ENCODE measurements at places on chromosomes 6 and 20.
A peak's percentile ranks its signal among the peaks of the same experiment; 100 is the strongest.

- no peak for DNase-seq
Observed at GRCh38 chr20:63947638-63948456, 8.4 kb downstream of the UCKL1 start.

- no peak for DNase-seq
Observed at GRCh38 chr6:2186516-2186915, 58.9 kb downstream of the GMDS start.

DNA sequence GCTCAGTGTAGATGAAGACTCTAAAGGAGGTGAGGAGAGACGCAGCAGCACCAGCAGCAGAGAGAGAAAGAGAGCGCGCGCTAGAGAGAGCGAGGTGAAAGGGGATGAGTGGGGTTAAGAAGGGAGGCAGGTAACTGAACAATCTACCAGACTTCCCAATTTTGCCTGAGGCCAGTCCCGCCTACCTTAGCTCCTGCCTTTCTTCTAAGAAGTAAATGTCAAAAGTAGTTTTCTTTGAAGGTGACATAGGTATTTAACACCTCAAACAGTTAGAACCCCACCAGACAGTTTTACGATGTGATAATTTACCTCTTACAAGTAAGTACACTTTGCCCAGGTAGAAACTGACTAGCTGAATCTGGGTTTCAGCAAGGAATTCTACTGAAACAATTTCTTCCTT lies 132.0 kb upstream of the EEF1E1 start:
- no peak for DNase-seq

DNA sequence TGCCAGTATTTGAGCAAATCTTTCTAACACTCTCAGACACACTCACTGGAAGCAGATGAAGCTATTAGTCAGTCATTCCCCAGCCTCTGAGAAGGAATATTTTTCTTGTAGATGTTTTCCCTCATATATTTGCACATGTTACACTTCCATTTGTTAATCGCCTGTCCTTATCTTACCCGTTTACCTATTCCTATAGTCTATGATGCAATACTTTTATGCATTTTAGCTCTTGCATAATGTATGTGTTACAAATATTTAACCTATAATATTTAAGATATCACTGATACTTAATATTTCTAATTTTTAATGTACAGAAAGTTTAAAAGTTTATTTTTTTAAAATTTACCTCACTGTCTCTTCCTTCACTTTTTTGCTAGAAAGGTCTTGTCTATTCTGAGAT lies 71.9 kb downstream of the PCSK2 start:
- no peak for DNase-seq

DNA sequence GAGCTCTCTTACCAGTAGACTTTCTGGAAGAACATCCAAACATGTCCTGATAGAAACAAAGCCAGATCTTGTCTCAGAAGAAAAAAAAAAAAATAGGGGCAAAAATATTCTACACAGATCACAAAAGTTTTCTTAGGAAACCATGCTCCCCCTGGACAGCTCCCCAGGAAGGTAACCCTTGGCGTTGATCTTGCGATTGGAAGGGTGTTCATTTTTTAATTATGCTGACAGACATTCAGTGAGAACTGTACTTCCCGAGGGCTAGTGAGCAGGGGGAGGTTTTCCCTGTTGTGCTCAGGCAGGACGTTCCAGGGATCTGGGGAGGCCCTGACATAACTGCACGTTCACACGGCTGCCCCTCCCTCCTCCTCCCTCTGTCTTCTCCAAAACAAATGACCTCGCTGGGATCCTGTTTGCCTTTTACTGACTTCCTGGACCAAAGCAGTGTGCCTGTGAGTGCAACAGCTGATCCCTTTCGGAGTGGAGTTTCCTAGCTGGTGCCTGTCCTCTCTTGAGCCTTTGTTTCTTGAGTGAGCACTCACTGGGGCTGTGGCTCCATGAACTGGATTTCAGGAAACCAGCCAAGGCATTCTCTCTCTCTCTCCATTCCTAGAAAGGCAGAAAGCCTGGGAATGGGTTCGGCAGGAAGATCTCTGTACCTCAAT lies 46.7 kb downstream of the MARCKS start:
- DNase-seq: no peak

DNA sequence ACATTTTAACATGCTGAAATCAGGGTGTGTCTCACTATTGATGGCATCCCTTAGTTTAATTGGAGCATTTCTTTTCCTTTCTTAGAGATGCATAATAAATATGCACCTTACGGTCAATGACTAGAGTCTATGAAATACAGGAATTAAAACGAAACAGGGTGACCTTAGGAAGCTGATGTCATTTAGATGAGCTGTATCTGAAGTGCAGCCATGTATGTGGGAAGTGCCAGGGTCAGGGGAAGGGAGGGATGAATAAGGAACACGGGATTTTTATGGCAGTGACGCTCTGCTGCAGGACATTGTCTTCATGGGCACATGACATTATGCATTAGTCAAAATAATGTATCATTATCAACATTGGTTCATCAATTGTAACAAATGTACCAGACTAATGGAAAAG lies 84.0 kb downstream of the AGPAT4 start:
- DNase-seq: no peak

DNA sequence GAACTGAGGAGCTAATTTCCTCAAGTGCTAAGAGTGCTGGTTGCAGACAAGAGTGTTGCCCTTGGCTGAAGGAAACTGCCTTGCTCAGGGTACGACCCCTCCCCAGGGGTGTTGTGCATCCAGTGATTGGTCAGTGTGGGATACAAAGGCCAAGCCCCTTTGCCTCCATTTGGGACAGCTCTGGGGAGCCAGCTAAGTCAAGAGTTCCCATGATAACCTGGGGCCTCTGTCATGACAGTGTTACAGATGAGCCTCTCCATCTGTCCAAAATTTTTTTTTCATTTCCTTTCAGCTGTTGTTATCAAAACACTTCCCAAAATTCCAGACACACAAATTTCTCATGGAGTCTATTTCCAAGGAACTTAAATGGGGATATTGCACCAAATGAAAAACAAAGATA lies 93.3 kb downstream of the HS3ST5 start:
- DNase-seq: no peak

- no peak for DNase-seq
Observed at GRCh38 chr6:15504040-15504495, 158.8 kb downstream of the DTNBP1 start.

DNA sequence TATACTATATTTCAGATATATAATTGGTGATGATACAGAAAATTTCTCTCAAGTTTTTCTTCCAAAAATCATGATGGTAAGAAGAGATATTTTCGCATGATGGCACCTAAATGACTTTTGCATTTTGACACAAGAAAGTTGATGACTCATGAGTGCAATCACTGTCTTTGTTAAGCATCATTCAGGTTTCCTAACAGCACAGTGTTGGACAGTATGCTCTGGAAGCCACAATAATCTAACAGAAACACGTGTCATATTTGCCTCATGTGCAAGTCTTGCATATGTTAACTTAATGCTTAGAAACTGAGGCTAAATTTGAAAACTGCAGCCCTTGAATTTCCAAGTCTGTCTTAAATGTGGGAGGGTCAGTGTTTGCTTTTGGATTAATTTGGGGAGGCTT lies 533.5 kb downstream of the LMBRD1 start:
- DNase-seq: no peak

DNA sequence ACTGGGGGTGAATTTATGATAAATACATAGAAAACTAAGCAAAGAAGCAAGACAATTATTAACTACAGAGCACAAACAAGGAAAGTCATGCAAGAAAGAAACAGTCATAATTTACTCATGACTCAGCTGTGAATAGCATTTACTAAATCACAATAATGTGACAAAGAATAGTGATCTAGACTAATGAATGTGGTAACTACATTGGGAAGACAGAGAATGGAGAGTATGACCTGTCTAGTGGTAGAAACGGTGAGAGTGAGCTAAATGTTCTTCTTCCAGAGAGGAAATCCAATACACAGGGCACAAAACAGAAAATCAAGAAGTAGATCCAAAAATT lies 153.5 kb upstream of the DST start:
- no peak for DNase-seq

- DNase-seq: no peak
Observed at GRCh38 chr6:150898399-150899170, 33.1 kb downstream of the MTHFD1L start.

DNA sequence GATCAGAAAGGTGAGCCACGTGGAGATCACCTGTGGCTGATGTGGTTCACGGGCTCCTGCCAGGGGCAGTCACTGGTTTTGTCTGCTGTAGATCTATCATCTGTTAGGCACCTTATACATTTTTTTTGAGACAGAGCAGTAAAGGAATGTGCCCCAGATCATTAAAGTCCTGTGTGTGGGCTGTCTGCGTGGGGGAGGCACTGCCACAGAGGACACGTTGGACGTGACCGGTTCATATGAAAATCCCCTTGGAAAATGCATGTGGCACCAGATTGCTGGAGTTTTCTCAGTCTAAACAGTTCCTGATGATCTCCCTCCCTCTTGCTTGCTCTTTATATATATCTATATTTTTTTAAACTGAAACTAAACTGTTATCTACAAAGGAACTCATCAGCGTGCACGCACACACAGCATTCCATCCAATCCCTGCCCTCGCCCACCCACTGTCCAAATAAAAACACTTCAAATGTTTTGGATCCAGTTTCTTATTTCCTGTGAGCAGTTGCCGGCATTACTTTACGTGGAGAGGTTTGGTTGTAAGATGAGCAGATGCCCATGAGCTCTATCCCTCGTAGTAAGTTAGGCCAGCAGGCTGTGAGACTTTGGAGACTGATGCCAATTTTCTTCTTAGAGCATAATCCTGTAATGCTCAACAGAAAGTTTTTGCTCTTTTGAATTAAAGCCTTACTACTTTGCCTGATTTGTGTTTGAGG lies 161.6 kb upstream of the EXOC2 start:
- DNase-seq: no peak

DNA sequence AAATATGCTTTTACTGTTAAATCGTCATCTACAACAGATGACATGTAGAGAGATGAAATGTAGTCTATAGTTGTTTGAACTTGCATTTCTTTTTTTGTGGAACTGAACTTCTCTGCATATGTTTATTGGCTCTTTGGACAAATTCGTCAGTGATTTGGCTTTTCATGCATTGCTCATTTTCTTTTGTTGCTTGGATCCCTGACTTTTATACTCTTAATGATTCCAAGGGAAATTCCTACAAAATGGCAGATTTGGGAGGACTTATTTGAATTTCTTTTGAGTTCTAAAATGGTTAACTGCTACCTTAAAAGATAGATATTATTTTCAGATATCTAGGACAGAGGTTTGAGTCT lies 65.4 kb downstream of the UTRN start:
- no peak for DNase-seq

DNA sequence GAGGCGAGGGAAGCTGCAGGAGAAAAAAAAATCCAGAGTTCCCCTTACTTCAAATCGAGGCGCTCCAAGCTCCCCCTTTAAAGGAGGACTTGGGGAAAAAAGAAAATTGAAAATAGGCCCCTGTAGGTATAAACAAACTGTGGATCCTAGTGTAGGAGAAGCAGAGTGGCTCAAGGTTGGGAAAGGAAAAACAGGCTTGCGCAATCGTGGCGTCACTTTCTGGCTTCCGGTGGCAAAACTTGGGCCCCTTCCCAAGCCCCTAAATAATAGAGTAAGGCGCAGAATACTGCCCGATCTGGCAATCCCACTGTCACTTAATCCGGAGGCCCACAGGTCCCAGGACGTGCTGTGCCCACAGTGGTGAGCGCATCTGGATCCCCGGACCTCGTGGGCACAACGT lies 8.0 kb downstream of the PAX1 start:
- DNase-seq: no peak

GRCh38 chr20:11549172-11550103 lies 368.3 kb upstream of the BTBD3 start:
- peak; percentile 37 for DNase-seq

GRCh38 chr6:26268659-26269402 lies 96.2 kb upstream of the BTN3A2 start:
- no peak for DNase-seq

DNA sequence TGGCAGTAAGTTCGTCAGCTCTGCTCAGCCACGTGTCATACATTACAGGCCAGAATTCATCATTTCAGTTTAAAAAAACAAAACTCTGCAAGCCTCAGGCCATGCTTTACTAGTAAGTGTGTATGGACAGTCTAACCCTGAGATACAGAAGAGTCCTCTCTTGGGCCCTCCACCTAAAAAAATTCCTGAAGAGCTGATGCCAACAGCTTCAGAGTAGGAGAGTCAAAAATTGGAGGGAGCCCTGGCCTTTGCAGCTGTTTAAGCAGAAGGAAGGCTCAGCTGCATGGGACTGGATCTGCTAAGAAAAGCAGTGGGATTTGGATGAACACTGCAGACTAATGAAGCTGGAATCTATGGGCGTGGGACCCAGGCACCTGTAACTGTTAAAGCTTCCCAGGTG lies 47.2 kb upstream of the FAM8A1 start:
- no peak for DNase-seq

DNA sequence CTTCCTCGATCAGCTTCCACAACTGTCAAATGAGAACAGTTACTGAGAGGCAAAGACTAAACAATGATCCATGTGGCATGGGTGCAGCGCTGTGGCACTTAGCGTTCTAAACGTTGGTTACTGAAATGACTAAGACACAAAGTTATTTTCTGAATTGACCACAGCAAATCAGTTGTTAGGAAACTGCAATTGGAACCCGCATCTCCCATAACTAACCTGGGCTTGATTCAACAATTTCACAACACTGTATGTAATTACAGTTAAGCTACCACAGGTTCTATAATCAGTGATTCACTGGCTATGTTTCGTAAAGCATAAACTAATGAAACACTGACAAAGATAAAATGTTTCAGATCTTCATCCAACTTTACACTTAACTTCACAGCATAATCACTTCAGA lies 12.5 kb downstream of the WDR27 start:
- DNase-seq: peak; percentile 40

DNA sequence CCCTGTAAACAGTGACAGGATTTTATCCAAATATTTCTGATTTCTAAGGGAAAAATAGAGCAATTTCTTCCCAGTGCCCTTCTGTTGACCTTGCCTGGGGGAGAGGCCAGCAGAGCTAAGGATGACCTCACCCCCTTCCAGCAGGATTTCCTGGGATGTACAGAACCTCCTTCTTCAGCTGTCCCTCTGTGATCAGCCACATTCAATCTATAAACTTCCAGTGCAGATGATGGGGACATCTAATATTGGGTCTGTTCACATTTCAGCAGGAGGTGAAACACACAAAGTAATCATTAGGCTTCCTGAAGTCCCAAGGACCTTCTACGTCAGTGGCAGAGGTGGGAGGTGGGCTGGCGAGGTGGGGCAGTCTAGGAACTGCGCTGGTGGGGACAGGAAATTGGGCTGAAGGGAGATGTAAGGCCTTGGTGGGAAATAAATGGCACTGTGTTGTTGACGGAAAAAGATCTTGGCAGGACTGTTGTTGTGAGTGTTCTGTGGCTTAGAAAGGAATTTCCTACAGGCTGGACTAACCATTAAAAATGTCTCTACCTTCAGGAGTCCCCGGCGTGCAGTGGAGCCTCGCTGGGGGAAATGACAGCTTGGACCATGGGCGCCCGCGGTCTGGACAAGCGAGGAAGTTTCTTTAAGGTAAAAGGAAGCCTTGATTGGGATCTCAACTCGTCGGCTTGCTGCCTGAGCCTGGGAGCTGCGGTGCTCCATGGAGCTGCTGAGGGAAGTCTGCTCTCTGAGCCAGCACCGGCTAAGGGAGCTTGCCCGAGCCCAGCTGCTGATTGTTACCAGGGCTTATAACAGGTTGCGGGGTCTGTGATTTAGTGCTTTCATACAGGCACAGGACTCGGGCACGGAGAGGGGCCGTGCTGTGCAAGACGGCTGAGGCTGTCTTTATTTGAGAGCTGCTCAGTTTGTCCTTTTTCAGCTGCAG lies 127.9 kb upstream of the NAA20 start:
- DNase-seq: no peak

Measured in retinal pigment epithelial cell (primary cell).